Stimulated activated naive CD4-positive, alpha-beta T cell treated with Interleukin-2 at 50 U/mL for 16 hours (primary cell): ENCODE measurements at places on chromosomes 11 and 22.

- DNase-seq, result no peak
These were observed 145.0 kb upstream of the THY1 start for GRCh38 chr11:119567688-119568582.

DNA sequence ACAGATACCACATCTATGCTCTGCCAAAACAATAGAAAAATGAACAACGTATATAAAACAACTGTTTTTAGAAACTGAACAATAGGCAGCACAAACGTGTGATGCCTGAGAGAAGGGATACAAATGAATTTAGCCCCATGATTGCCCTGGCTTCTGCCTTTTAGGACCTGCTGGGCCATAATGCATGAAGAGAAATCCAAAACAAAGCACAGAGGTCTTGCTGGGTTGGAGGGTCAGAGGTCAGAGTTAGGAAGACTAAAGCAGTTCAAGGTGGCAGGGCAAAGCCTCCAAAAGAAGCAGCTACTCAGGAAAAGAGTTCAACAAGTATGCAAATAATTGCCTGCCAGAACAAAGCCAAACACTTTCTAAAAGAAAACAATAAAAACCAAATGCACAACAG lies 138.5 kb downstream of the TTC28 start:
- no peak for DNase-seq

- DNase-seq, result no peak
These were observed 820.9 kb upstream of the TENM4 start for GRCh38 chr11:80261776-80262175.

GRCh38 chr22:20404881-20405280 lies 10.9 kb downstream of the ZNF74 start:
- DNase-seq, result no peak

GRCh38 chr11:67413266-67413849 lies 2.1 kb upstream of the CARNS1 start:
- DNase-seq, result no peak

DNA sequence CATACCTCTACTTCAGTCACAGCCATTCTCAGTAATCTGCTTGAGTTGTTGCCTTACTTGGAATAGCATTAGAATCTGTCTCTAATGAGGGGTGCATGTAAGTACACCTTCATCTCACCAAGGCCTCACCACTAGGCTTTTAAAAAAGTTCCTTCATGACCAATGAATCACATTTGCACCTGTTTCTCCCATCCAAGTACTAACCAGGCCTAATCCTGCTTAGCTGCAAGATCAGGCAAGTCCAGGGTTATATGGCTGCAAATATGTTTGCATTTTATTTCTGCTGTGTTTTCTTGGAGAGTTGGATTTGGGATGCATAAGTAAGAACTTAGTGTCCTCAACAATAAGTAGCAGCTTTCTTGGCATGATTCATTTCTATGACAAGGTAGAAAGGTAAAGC lies 66.9 kb downstream of the BBOX1 start:
- no peak for DNase-seq

DNA sequence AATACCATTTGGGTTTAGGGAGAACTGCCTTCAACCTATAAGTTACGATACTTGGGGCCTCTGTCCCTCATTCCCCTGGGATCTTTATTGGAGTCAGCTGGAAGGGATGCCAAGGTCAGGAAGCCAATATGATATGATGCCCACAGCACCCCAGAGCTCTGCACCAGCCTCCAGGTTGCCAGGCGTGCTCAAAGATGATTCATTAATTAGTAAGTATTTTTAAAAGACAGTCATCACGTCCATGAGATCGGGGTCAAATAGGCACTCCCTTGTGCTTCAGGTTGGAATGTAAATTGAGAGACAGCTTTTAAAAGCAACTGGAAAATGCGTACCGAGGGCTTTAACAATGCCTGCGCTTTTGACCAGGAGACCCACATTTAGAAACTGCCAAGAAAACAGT lies 57.0 kb upstream of the CD5 start:
- no peak for DNase-seq

DNA sequence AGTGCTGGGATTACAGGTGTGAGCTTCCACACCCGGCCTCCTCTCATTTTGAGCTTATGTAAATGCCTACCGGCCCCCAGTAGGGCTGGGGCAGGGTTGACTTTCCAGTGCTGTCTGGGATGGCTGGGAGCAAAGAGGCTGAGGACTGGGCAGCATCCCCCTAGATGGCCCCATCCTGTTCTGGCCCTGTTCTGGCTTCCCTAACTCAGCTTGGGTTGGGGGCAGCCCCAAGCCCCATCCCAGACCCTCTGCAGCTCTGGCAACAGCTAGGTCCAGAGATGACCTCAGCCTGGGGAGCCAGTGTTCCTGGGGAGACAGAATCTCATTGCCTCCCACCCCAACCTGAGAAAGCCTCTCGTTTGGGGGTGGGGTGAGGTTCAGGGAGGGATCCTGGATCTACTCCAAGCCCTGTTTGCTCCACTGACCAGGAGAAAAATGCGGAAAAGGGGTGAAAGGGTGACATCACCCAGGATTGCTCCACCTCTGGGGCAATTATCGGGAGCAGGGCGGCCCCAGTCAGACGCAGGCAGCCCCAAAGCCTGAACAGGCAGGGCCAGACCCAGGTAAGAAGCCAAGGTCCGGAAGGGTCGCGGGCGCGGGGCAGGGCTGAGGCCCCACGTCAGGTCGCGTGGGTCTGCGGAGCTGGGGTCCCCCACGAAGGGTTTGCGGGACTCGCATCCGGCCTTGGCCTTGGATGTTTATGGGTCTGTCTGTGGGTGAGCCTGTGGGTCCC lies at the start of gene PNPLA2:
PNPLA2 (plus strand) TSS at position 519 of the 733 bp plus-strand sequence. CDS start 805 bp downstream, outside the sequence.
- DNase-seq, result no peak

DNA sequence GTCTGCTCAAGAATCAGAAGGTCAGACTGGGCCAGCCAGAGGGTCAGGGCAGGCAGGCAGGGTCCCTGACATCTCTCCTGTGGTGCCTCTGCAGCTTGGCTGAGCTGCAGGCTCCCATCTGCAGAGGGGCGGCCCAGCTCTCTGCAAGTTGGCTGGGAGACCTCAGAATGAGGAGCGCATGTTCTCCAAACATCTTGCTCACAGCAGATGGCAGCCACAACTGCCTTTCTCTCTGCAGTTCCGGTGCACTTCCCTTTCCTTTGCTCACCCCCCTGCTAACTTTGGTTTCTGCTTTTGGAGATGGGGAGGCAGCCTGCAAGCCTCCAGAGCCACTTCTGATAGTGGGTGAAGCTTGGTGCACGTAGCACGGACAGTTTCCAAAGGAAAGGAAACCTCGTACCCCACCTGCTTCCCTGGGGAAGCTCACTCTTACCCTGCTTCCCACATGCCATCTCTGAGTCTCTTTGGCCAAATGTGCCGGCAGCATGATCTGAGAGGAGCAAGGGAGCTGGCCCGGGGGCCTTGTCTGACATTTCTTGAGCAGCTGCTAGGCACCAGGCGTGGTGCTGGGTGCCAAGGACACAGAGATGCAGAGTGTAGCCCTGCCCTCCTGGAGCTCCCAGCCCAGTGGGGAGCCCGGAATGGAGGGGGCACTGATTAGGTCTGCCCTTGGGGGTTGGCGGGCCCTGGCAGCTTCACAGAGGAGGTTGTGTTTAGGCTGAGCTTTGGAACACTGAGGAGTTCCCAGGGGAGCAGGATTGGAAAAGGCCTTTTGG lies 18.2 kb downstream of the DAGLA start:
- no peak for DNase-seq

DNA sequence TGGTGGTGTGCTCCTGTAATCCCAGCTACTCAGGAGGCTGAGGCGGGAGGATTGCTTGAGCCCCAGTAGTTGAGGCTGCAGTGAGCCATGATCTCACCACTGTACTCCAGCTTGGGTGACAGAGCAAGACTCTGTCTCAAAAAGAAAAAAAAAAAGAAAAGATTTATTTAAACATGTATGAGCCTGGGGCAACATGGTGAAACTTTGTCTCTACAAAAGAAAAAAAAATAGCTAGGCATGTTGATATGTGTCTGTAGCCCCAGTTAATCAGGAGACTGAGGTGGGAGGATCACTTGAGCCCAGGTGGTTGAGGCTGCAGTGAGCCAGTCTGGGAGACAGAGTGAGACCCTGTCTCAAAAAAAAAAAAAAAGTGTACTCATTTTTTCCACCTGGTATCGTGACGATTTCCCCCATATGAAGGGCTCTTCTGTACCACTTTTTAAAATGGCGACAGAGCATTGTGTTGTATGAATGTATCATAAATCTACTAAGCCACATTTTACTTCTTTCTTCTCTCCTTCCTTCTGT lies 16.4 kb upstream of the KCTD14 start:
- DNase-seq, result no peak

DNA sequence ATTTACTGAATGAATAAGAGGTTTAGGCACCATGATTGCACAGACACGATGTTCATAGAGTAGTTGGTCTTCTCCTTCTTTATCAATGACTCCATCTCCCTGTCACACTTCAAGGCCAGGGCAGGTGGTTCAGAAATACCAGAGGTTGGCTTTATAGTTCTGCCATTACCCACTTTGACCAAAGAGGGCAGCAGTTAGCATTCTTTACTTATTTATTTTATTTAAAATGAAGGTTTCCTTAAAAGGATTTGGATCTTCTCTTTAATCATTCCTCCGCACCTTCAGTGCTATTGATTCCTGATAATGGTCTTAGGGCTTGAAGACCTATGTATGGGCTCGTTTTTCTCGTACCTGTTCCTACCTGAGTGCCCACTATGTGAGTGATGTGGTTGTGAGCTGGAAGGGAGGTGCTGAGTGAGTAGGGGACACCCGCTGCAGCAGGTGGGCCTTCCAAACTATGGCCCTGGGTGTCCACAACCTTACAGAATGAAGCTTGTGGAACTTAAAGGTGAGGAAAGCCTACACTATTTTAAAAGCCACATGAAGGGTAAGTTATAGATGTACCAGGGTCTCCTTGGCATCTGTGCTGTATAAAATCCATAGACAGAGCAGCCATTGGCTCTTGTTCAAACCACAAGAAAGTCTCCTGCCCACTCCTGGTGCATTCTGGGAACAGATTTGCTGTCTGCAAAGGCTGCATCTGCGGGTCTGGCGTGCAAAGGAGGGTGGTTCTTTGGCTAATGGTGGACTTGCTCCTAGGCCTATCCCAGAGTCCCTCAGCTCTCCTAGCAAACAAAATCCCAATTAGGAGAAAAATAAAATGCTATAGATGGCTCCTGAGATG lies 35.0 kb downstream of the TIMP3 start:
- no peak for DNase-seq

DNA sequence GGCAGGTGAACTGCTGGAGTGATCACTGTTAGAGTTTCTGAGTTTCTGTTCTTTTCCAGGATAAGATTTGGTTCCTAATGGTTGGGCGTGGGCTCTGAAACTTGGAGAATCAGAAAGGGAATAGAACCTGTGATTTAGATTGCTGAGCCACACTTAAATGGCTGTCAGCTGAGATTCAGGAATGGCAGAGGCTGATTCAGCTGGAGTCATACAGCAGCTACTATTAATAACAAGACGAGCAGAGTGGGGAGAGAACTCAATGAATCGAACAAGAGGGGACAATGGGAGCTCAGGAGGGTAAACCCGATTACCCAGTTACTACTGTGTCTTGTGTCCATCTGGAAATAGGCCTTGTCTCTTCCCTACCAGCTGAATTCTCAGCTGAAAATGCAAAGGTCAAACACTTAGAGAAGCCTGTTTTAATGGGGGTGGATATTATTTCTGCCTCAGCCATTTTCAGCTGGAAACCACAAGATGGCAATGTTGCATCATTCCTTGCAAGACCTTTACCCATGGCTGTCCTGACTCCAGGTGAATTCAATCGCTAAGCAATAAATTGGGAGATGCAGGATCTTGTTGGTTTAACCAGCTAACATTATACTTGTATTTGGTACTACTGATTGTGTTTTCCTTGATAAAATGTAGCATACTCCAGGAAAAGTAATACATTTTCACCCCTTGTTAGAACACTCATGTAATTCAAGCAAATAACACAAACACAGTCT lies 104.5 kb upstream of the RAG2 start:
- no peak for DNase-seq

DNA sequence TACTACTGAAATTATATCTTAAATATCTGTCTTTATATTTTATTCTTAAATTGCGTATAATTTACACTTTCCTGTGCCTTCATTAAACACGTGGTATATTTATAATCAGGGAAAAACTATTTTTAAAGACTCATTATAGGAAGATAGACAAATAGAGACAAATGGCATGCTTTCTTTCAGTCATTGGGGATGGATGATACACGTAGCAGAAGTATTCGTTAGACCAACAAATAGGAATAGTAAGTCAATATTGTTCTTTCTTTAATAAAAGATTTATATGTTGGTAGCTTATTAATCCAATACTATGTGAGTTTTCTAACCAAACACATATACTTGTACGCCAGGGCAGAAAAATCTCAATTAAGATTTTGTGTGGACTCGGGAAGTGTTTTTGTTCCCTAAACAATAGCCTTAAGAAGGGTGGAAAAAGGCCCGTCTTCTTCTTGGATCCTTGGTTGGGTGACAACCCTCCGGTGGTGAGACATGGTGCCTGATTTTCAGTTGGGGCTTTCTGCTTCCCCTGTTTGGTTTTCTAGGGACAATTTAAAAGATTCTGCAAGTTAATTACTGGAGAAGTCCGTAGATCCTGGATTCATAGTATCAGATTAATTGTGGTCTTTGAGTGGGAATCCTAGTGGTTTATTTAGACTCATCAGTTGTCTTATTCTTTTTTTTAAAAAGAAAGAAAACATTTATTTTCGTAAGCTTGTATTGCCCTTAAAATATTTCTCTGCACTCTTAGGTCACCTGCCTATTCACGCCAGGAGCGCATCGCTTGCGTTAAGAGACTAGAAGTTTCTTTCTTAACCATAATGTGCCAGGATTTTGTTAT lies 83.5 kb upstream of the WNT7B start:
- DNase-seq, result no peak

- no peak for DNase-seq
These were observed 15.0 kb downstream of the PRDM11 start for GRCh38 chr11:45161252-45162063.

DNA sequence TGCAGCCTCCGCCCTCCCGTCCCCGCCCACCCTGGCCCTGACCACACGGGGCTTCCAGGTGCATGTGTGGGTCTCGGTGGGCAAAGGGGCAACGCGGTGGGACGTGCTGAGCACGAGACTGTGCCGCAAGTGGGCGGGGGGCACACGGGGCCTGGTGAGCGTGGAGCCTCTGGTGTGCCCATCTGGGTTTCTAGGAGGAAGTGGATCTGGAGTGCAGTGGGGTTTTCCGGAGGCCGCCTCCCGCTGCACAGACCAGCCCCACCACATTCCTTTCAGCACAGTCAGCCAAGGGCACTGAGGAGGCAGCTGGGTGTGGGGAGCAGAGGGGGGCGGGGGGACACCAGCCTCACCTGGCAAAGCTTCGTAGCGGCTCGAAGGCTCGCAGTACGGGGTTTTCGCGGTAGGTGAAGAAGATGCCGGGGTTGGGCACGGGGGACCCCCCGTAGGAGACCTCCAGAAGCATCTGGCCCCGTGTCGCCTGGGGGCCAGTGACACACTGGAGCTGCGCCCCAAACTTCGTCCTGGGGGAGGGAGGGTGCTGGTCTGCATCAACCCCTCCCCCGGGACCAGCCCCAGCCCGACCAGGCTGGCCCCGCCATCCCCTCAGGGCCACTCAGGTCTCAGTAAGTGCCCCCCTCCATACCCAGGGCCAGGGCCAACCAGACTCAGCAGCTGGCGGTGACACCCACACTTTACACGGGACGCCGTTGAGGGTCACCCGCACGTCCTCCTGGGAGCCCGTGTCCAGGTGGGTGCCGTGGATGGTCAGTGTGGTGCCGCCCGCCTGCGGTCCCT lies 12.4 kb upstream of the MAPK11 start:
- DNase-seq, result no peak
